Stimulated activated CD4-positive, alpha-beta T cell treated with anti-CD3 and anti-CD28 coated beads, TNF-alpha, amount 100 ng/mL, for 4 hours (primary cell): ENCODE measurements at places on chromosomes 3 and 15.

- DNase-seq = no peak
Observed at GRCh38 chr3:39347586-39347876, 18.0 kb downstream of the CCR8 start.

DNA sequence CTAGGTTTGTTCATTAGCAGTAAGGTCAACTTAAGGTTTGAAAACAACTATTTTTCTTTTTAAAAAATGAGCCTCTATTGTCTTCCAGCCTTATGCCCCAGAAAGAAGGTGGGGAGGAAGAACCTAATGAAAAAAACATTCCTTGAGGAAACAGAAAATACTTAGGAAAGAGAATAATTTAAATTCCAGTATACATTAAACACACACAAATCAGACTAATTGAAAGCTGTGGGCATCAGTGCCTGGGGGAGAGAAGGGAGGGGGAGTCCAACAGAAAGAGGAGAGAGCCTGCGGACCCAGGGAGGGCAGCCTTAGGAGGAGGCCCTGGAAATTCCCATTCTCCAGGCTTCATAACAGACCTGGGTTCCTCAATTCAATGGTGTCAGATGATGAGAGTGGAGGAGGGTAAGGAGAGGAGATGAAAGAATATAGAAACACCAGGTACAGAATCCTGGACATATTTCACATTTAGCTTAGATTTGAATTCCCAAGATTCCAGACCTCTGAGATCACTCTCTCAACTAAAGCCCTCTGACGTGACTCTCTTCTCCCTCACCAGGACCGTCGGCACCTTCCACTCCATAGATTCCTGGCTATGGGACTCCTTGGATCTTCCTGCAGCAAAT lies 320.5 kb upstream of the UMPS start:
- no peak for DNase-seq

GRCh38 chr3:150069633-150070032 lies 98.9 kb upstream of the PFN2 start:
- no peak for DNase-seq

- no peak for DNase-seq
Observed at GRCh38 chr3:71127052-71127831, 456.3 kb downstream of the FOXP1 start.

GRCh38 chr15:31160297-31160696 lies 58.8 kb upstream of the TRPM1 start:
- no peak for DNase-seq

GRCh38 chr3:50807266-50807665 lies 132.5 kb downstream of the DOCK3 start:
- DNase-seq = no peak

DNA sequence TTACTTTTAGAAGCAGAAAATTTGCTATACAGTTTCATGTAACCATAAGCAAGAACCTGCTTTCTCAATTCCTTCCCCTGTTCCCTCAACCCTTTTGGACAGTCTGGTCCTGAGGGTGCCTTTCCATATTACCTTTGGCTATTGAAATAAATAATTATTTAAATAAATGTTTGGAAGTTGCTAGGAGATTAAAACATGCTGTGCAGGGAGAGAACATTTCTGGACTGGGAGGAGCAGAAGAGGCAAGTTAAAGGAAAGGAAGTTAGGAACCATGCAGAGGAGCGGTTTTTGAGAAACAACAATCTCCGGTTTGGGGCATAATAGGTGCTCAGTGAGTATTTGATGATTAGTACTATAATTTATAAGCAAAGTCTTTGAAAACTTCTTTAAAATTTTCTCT lies 41.8 kb downstream of the ZNF609 start:
- no peak for DNase-seq

DNA sequence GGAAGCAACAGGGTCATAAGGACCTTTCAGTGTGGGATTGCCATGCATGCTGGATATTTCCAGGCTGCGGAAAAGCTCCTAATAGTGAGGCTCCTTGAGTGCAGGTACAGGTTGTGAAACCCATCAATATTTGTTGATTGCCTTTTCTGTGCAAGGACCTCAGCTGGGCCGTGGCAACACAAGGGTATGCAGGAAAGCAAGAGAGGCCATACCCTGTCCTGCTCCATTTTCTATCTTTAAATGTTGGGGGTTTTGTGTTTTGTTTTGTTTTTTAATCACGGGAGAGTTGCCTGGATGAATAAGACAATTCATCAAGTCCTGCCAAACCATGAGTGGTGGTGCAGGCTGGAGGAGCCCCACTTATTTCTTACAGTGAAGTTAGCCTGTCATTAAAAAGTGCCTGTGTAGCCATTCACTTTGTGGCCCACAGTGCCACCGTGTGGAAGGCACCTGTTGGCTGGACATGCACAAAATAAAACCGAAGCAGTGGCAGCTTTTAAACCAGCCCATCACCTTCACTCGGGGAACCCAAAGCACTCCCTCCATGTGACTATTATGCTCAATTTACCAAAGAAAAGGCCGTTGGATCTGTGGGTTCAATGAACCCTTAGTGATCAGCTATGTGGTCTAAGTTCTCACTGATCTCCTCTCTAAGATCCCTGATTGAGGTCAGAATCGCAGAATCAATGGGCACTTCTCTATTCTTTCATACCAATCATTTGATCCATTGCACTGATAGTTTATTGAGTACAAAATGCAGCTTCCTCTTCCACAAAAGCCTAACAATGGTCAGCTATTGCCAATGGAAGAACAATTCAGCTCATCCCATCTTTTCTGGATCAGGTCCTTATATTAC lies 42.2 kb downstream of the CLDN18 start:
- no peak for DNase-seq

- DNase-seq = no peak
Observed at GRCh38 chr3:62252438-62253157, 120.8 kb downstream of the FEZF2 start.

GRCh38 chr3:103055021-103055520 lies 620.3 kb downstream of the ZPLD1 start:
- DNase-seq = no peak

DNA sequence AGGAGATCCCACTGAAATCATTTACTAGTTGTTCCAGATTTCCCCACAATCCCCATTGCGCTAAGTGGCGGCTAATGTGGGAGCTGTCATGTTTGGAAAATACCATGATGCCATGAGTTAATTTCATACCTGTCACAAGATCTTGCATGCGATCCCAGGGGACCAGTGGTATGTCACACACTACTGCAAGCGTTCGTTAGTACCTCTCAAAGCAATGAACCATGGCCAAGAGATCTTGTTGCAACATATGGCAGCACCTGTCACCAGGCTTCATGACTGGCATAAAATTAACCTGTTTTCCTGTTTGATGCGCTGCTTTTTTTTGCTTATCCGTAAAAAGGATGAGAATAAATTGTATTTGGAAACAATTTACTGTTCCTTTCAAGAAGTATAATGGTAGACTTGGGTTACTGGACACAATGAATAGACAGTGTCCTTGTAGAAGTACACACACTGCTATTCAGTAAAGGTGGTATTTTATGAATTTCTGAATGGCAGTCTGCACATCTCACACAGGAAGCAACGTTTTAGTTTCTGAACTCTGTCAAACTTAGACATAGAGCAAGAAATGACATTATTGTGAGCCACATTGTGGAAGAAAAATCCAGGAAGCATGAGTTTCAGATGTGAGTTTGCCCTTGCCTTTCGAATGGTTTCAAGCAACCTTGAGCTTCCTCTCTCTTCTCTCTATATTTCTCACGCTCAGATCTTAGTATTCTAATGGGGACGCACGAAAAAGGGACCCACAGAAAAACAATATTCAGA lies 81.9 kb downstream of the CHL1 start:
- DNase-seq = no peak
